ENCODE measurements at places on chromosomes 11 and 22. TPM values are rescaled to one million over a fixed set of nuclear protein-coding genes. Genes with fewer than 3 reads are reported as not detected.

- no peak overlapping the region for H3K27ac ChIP-seq
- H3K27me3 ChIP-seq = no peaks in the 10 kb centered on the region
- H3K36me3 ChIP-seq = no peaks in the 10 kb centered on the region
Observed at GRCh38 chr11:46855167-46855566, 9.1 kb upstream of the CKAP5 start.

DNA sequence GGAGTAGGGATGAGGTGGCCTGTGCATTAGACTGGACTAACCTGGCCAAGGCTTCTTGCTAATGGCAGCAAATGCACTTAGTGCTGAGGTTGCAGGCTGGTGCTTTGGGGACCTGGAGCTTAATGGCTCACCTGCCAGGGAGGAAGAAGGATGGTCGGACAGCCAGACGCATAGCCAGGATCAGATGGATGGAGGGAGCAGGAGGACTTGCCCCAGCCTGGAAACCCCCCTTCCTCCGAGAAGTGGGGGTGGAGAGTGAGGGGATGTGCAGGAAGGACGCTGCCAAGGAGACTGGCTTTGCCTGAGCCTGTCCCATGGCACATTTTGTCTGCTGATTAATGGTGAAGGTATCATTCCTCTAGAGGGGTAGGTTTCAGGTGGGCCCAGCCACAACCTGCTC lies 17.9 kb downstream of the IGLL1 start:
- H3K27me3 ChIP-seq = peaks cover 17% of the 10 kb centered on the region
- H3K36me3 ChIP-seq = no peaks in the 10 kb centered on the region
- H3K4me3 ChIP-seq = no peak overlapping the region
- no peak overlapping the region for H3K27ac ChIP-seq
- H3K4me1 ChIP-seq = peaks cover 10% of the 10 kb centered on the region

DNA sequence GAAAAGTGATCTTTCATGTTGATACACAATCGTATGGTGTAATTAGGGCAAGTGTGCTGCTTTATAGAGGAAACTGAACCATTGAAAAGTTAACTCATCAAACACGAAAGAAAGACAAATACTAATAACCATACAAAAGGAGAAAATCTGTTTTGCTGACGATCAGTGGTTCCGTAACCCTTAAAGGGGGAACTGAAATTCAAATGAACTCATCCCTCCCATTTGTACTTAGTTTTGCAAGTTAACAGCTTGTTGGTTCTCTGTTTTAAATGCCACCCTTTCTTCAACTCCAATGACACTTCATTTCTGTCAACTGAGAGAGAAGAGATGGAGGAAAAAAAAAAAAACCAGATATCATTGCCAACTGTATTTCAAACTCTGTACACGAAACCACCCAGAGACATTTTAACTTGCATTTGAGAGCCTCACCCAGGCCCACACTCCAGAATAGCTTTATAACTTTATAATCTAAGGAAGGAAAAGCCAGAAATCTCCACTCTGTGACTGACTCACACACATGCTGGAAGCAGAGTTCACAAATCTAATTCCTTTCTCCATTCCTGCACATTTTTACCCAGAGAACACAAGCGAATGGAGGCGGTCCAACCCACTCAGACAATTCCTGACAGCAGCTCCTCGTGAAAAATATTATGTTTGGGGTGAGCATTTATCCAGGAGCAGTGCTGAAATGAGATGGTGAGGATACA lies 17.4 kb upstream of the CSNK2A3 start:
- DNase-seq = no peak
- no peak overlapping the region for H3K27ac ChIP-seq
- H3K4me3 ChIP-seq = no peak overlapping the region
- no peaks in the 10 kb centered on the region for H3K27me3 ChIP-seq
- H3K36me3 ChIP-seq = peaks cover 17% of the 10 kb centered on the region
- H3K4me1 ChIP-seq = no peaks in the 10 kb centered on the region

- H3K27ac ChIP-seq = no peak overlapping the region
Observed at GRCh38 chr11:110097459-110098012, 4.3 kb downstream of the ZC3H12C start.

DNA sequence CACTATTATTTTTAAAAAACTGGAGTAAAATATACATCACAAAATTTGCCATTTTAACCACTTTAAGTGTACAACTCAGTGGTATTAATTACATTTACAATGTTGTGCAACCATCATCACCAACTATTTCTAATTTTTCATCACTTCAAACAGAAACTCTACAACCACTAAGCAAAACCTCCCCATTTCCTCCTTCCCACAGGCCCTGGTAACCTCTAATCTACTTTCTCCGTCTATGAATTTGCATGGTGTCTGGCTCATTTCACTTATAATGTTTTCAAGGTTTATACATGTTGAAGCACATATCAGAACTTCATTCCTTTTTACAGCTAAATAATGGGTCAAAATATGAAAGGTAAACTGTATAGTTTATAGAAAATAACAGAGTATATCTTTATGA lies 24.4 kb downstream of the DDI1 start:
- DNase-seq = no peak
- peaks cover 8% of the 10 kb centered on the region for H3K4me1 ChIP-seq
- H3K27me3 ChIP-seq = no peaks in the 10 kb centered on the region
- no peak overlapping the region for H3K4me3 ChIP-seq
- H3K36me3 ChIP-seq = no peaks in the 10 kb centered on the region

- H3K4me1 ChIP-seq = peaks cover 14% of the 10 kb centered on the region
- no peaks in the 10 kb centered on the region for H3K27me3 ChIP-seq
- H3K27ac ChIP-seq = peak overlapping the region; percentile 55
- H3K36me3 ChIP-seq = no peaks in the 10 kb centered on the region
- no peak for DNase-seq
Observed at GRCh38 chr22:28984482-28985158, 77.0 kb downstream of the C22orf31 start.

- no peak overlapping the region for H3K4me3 ChIP-seq
- no peaks in the 10 kb centered on the region for H3K27me3 ChIP-seq
- no peak overlapping the region for H3K27ac ChIP-seq
- no peak for DNase-seq
Observed at GRCh38 chr11:46427364-46427763, 35.8 kb upstream of the CHRM4 start.

GRCh38 chr22:23688571-23688970 lies 2.2 kb upstream of the RGL4 start:
- no peak for DNase-seq
- H3K27me3 ChIP-seq = no peaks in the 10 kb centered on the region
- peaks cover 48% of the 10 kb centered on the region for H3K36me3 ChIP-seq

DNA sequence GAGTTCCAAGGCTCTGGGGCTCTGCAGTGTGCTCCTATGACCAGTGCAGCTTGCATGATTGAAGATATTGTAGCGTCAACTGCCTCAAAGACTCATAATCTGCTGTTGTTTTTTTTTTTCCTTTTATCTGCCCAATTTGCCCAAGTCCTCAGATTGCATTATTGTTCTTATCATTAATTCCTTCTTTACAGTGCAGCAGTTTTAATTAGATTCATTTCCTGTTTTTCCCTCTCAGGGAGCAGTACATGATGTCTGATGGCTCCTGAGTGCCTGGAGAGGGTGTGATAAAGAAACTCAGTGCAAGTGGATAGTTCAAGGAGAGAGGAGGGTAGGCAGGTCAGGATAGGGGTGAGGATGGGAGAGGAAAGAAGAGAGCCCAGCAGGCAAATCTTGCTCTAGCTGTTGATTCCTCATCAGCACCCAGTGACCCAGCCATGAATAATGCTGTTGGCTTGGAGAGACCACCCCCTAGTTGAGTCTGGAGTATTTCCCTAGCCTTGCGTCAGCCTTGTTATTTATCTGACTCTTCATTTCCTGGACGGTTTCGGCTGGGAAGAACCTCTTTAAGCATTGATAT lies 219.6 kb upstream of the SESN3 start:
- H3K27me3 ChIP-seq = no peaks in the 10 kb centered on the region
- no peaks in the 10 kb centered on the region for H3K4me1 ChIP-seq
- H3K36me3 ChIP-seq = no peaks in the 10 kb centered on the region
- DNase-seq = no peak
- no peak overlapping the region for H3K27ac ChIP-seq

- no peak overlapping the region for H3K27ac ChIP-seq
- DNase-seq = peak; percentile 85
- peaks cover 9% of the 10 kb centered on the region for H3K4me1 ChIP-seq
Observed at GRCh38 chr11:63945477-63946163, 6.8 kb downstream of the NAA40 start.

DNA sequence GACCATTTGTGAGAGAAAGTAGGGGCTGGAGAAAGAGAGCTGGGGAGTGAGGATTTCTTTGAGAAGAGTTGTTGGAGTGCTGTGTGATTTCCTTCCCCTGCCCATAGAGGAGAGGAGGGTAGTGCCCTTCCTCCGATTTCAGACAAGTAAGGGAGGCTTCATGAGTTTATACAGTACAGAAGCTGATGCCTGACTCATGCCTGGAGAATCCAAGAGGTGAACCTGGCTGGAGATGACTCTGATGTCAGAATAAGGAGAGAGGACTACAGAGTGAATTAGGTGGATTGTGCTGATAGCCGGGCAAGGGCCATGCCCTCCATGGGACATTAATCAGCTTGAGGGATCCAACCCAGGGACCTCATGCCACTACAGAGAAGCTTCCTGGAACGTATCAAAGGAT lies 91.6 kb downstream of the FAR1 start:
- H3K27me3 ChIP-seq = no peaks in the 10 kb centered on the region
- no peak overlapping the region for H3K4me3 ChIP-seq
- no peaks in the 10 kb centered on the region for H3K36me3 ChIP-seq
- H3K4me1 ChIP-seq = no peaks in the 10 kb centered on the region
- no peak for DNase-seq

- DNase-seq = no peak
- H3K27me3 ChIP-seq = no peaks in the 10 kb centered on the region
- H3K36me3 ChIP-seq = no peaks in the 10 kb centered on the region
- H3K27ac ChIP-seq = peak overlapping the region; percentile 20
- peaks cover 11% of the 10 kb centered on the region for H3K4me1 ChIP-seq
Observed at GRCh38 chr22:36439481-36440271, 41.8 kb downstream of the TXN2 start.

GRCh38 chr11:47955061-47955755 lies 25.2 kb upstream of the PTPRJ start:
- H3K27ac ChIP-seq = no peak overlapping the region
- H3K4me1 ChIP-seq = no peaks in the 10 kb centered on the region
- no peaks in the 10 kb centered on the region for H3K27me3 ChIP-seq
- H3K36me3 ChIP-seq = no peaks in the 10 kb centered on the region

DNA sequence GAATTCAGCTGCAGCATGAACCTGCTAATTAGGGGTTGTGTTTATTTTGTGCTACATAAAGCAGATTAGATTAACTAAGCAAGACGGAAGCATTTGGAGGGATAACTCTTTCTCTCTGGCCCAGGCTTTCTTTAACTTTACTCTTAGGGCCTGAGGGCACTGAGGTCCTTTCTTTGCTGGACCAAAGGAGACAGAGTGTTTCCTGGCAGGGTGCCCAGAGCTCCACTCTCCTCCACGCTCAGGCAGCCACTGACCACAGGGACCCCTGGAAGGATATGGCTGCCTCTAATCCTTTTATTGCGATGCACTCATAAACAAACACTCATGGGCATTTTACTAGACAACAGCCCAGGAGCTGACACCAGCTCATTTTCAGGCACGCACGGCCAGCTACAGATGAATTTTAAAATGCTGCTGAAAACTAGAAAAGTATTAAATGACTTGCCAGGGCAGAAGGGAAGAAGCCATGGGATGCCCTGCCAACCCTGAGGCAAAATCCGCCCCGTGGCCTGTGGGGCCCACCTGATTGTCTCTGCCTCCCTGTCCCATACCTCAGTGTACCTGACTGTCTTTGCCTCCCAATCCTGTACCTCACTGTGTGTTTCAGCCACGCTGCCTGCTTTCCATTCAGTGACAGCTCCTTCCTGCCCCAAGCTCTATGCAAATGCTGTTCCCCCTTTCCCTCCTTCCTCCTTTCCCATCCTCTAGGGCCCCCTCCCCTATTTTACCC lies 192.6 kb upstream of the NAV2 start:
- no peak for DNase-seq
- H3K27ac ChIP-seq = no peak overlapping the region
- H3K27me3 ChIP-seq = no peaks in the 10 kb centered on the region
- H3K4me1 ChIP-seq = no peaks in the 10 kb centered on the region
- H3K36me3 ChIP-seq = no peaks in the 10 kb centered on the region

- no peak overlapping the region for H3K4me3 ChIP-seq
- H3K36me3 ChIP-seq = no peaks in the 10 kb centered on the region
- no peak overlapping the region for H3K27ac ChIP-seq
- DNase-seq = no peak
Observed at GRCh38 chr11:111366560-111367410, 12.3 kb downstream of the POU2AF1 start.

GRCh38 chr22:37634417-37634924 lies 5.0 kb upstream of the SH3BP1 start:
- H3K4me3 ChIP-seq = peak overlapping the region; percentile 11
- H3K27ac ChIP-seq = peak overlapping the region; percentile 95
- no peaks in the 10 kb centered on the region for H3K36me3 ChIP-seq
- H3K27me3 ChIP-seq = no peaks in the 10 kb centered on the region
- peaks cover 27% of the 10 kb centered on the region for H3K4me1 ChIP-seq

DNA sequence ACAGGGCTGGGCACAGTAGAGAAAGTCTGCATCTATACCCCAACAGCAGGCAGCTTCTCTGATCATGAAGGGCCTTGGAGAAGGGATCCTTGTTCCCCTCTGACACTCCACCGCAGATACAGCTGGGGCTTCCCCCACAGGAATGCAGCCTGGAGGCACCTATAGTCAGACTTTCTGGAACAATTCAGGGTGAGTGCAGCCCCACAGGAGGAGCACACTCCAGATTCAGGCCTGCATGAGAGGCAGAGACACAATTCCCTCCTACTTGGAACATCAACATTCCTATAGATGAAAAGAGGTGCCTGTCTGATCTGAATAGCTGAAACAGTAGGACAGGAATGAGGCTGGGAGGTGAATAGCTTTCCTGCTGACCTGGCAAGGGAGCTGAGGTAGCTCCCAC lies 1298.0 kb upstream of the CNTN5 start:
- H3K4me1 ChIP-seq = no peaks in the 10 kb centered on the region
- no peak overlapping the region for H3K27ac ChIP-seq
- DNase-seq = no peak
- no peaks in the 10 kb centered on the region for H3K36me3 ChIP-seq
- H3K4me3 ChIP-seq = no peak overlapping the region
- no peaks in the 10 kb centered on the region for H3K27me3 ChIP-seq

- H3K27me3 ChIP-seq = no peaks in the 10 kb centered on the region
- H3K27ac ChIP-seq = no peak overlapping the region
- no peaks in the 10 kb centered on the region for H3K36me3 ChIP-seq
- no peaks in the 10 kb centered on the region for H3K4me1 ChIP-seq
Observed at GRCh38 chr22:44468973-44469372, 29.1 kb downstream of the RTL6 start.

DNA sequence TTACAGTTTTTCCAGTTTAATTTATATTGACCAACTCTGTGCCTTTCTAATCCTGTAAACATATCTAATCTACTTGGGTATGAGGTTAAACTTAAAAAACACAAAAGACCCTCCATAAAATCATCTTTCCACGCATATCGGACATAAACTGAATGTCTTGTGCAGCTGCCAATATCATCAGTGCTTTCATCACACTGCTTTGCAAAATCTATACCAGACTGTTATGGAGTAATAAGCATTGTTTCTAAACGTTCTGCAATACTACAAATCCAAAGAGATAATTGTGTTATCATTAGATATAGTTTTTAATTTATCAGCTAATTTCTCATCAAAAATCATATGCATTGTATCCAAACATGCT lies 36.1 kb upstream of the AMPD3 start:
- H3K27me3 ChIP-seq = no peaks in the 10 kb centered on the region
- no peak overlapping the region for H3K4me3 ChIP-seq
- peak overlapping the region; percentile 13 for H3K27ac ChIP-seq
- H3K36me3 ChIP-seq = no peaks in the 10 kb centered on the region
- H3K4me1 ChIP-seq = peaks cover 23% of the 10 kb centered on the region
- peak; percentile 51 for DNase-seq

The KRTAP5-11 gene
- total RNA-seq = not detected

The MMP27 gene
- total RNA-seq = not detected

The TSKU gene
- 15.4 TPM for total RNA-seq

The DCDC1 gene
- 1.8 TPM for total RNA-seq

The OR10S1 gene
- total RNA-seq = not detected

The MRGPRF gene
- total RNA-seq = 22.6 TPM

The P2RX6 gene
- 1.7 TPM for total RNA-seq

The PRRG4 gene
- 14.2 TPM for total RNA-seq

All from left lung (tissue), 14 donors.